Fibroblast of skin of right biceps (primary cell): ENCODE measurements at places on chromosomes 5 and 9.

DNA sequence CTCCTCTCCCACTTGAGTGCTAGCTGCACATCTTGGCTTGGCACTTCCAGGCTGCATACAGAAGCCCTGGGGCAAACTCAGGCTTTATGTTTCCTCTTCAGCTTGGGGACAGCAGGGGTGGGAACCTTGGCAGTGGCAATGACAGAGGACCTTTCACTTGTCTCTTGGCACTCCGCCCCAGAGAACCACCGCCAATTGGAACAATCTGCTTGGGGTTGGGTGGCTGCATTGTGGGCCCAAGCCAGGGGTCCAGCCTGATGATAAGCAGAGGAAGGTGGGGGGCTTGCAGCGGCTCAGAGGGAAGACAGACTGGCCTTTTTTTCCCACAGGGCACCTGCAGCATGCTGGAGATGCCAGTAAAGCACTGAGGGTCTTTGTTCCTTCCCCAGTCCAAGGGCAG lies 179.0 kb upstream of the NMUR2 start:
- DNase-seq = no peak

DNA sequence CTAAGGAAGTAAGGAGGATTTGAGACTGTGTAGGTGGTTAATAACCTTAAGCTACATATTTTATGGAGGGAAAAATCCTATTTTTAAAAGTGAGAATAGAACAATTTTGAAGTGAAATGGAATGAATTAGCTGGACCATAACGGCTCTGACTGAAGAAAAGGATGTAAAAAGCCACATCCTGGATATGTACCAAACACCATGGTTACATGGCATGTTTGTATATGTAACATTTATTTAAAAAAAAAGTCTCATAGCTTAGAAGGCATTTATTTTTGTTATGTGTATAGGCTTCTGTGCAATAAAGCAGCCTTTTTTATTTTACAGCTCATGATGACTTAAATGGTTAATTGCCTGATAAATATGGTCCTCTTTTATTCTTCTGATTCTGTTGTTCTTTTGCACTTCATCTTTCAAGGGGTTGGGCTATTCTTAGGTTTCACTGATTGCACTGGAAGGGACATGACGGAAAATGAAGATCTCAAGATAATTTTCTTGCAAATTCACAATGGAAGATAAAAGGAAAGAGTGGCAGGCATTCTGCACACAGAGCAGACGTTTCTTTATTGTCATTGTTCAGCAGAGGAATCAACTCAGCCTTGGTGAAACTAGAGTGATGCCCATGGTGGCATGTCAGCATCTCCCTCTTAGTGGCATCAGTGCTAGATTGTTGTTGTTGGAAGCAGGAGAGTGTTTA lies 63.1 kb downstream of the DOCK8 start:
- DNase-seq = no peak

DNA sequence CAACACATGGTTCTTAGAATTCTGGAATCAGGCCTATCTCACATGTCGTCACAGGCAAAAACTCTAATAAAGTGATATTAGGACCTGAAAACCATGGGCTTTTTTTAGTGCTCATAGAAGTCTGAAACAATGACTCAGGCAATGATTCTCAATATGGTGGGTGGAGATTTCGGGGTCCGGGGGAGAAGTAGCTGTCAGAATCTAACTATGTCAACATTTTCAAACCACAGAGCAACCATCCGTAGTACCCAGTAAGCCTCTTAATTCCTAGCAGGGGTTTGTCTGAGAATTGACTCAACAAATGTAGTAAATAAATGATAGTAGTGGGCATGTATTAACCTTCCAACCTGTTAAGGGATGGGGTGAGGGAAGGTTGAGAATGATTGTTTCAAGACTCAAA lies 2.6 kb downstream of the AMACR start:
- DNase-seq = no peak

DNA sequence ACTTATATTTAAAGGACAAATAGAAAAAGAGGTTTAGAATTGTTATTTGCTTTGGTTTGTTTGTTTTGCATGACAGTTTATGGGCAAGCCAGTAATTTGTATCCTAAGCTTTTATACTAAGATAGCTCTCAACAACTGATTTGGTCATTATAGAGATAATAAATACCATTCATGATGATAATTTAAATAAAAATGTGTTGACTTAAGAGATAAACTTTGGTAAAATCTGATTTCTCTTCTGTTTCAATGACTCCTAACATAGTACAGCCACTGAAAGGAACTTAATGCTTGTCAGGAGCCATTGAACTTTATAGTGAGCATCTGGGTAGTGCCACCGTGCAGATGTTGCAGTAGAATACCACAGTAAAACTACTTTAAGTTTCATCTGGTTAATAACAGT lies 160.7 kb upstream of the ACOT12 start:
- no peak for DNase-seq

DNA sequence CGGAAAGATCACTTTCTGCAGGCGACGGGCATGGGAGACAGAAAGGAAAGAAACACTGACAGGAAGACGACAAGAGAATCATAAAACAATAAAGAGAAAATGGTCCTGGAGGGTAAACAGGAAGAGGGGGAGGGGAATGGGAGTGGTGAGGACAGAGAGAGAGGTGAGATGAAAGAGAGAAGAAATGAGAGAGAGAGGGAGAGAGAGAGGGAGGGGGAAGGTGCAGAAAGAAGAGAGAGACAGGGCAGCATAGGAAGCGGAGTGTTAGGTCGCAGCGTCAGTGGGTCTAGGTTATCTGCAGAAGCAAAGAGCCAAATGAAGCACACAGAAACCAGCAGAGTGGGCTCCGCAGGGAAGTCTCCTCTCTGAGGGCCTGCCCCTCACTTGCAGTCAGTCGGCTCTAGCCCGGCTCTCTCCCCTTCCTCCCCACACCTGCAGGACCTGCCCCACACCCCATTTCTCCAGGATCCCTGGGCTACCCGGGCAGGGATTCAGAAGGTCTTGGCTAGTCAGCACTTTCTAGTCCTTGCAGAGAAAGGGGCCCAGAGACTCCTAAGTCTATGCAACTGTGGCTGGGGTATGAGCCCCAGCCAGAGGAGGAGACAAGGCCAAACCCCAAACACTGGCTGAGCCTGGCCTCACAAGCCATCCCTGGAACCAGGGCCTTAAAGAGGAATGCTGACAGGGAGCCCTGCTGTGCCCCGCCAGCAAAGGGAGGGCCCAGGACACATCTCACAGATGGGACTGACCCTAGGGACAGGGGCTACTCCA lies 29.7 kb upstream of the MEIKIN start:
- no peak for DNase-seq

- DNase-seq = no peak
Observed at GRCh38 chr9:132049323-132049882, 30.3 kb downstream of the MED27 start.

DNA sequence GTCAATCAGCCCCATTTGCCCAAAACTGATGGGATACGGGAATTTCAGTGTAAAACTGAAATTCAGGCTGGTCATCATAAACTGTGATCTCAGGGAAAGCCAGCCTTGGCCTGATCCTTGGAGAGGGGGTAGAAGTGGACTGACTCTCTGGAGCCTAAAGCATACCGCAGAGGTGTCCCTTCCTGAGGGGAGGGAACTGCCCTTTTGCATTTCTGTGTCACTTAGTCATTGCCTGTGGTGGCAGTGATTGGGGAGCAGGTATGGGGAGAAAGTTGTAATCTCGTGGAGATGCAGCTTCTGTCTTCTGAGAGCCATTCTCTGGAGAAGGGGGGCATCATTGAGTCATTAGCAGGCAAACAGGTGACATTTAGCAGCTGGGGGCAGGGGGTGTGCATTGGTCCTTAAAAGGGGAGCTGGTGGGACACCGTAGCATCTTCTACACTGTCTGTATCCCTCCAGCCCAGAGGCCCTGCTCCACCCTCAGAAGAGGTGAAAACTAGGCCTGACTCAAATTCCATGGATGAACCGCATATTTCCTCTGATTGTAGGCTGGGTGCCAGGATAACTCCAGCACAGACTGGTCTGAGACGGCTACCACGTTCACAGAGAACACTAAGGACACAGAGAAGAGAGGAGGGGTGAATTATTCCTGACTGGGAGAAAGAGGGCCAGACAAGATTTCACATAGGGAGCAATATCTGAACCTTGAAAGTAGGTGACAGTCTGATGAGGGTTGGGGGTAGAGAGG lies 143.3 kb downstream of the SEC61B start:
- DNase-seq = peak; percentile 89

GRCh38 chr5:134738963-134739661 lies 764 bp downstream of the CAMLG start:
- DNase-seq = peak; percentile 40

DNA sequence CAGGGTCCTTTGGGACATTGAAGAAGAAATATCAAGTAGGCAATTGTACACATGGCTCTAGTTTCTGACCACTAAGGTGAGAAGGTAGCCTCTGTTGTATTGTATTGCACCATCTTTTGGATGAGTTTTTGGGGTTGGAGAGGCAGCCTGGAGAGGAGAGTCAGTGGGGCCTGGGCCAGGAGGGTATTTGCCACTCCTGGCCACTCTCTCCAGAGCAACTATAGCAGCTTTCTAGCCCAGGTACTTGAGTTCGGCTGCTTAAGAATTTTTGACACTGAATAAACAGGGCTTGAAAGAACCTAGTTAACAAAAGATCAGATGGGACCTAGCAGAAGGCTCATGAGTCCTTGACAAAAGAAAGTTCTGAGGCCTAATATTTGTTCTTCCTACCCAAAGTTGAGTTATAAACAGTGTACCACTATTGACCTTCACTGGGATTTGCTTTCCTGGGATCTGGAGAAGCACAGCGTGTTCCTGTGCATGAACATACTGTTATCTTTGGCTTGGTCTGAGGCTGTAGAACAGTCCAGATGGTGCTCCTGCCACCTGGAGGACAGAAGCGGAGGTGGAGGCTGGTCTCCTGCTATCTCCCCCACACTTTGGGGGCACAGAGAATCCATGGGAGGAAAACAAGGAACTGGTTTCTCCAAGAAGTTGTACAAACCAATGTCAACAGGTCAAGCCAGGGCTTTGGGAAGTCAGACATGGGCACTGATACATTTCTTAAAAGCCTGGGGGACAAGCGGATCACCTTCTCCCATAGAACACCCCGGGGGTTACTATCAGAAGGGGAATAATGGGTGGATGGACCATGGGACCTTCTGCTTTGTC lies 110.4 kb upstream of the LIFR start:
- DNase-seq = peak; percentile 46

- DNase-seq = no peak
Observed at GRCh38 chr5:109718632-109719031, 28.9 kb downstream of the MAN2A1 start.

DNA sequence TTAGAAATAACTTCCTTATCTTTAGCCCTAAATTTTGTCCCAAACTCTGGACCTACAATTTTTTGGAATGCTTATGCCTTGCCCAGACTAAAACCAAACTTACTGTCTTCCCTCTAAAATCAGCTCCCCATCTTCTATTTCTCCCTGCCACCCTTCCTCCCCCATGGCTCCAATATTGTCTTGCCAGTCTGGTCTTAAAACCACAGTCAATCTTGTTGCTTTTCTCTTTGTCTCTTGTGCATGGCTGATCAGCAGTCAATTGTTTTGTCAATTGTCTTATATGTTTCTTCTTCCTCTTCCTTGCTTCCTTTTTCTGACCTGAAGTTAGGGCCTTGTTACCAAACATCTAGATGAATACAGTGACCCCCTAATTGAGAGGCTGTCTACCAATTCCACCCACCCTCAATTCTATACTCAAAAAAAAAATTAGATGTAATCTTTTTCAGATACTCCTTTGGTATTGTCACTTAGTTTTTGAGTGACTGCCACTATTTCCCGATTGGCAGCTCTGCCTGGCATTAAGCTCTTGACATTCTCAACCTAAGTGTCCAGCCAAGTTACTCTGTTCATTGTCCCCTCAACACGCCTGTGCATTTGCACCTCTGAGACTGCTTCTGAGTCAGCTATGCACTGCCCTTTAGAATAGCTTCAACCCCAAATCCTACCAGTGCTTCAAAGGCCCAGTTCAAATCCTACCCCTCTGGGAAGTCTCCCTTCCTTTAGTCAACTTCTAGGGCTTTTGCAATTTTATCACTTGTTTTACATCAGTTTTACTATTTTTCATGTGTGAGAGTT lies 2.5 kb downstream of the PDCD1LG2 start:
- DNase-seq = no peak

DNA sequence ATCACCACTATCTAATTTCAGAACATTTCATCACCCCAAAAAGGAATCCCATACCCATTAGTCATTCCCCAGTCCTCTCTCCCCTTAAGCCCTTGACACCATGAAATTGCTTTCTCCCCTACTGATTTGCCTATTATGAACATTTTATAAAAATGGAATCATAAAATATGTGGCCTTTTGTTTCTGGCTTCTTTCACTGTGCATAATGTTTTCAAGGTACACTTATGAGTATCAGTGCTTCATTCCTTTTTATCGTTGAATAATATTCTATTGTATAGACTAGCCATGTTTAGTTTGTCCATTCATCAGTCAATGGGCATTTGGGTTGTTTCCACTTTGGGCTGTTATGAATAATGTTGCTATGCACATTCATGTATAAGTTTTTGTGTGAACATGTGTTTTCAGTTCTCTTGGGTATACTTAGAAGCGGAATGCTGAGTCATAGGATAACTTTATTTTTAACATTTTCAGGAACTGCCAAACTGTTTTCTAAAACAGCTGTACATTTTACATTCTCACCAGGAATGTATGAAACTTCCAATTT lies 40.4 kb upstream of the FGF1 start:
- DNase-seq = peak; percentile 96

DNA sequence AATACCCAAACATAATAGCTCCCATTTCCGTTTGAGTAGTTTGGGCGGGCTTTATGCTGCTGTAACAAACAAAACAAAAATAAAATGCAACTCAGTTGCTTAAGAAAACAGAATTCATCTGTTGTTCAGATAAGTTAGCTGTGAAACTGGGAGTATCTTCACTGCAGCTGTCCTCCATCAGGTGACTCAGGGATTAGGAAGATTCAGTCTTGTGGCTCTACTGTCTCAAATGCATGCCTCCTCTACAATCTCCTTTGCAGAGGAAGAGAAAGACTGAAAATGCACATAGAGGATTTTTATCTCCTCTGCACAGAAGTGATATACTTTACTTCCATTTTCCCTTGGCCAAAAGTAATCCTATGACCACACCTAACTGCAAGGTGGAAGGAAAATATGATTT lies 883.7 kb downstream of the PTPRD start:
- DNase-seq = no peak

- peak; percentile 92 for DNase-seq
Observed at GRCh38 chr9:114364134-114365041, 23.4 kb downstream of the AKNA start.

DNA sequence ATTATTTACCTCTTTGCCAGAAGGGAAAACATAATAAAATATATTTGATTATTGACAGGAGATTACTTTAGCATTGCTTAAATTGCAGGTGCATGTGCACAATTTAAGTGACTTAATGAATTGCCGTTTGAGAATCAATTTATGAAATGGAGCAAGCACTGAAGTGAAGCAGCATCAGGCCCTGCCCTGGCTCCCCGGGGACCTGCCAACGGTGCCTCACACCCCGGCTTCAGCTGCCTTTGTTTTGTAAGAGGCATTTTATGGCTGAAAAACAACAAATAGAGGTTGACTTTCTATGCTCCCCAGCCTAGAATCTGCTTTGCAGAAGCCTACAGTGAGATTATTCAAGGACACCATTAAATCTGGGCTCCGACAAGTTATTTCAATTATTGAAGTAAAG lies 359.1 kb upstream of the IRX4 start:
- no peak for DNase-seq

- DNase-seq = no peak
Observed at GRCh38 chr9:72955571-72955970, 2.7 kb upstream of the ALDH1A1 start.
